ENCODE measurements at places on chromosomes 13 and 19. TPM values are rescaled to one million over a fixed set of nuclear protein-coding genes. Genes with fewer than 3 reads are reported as not detected.

DCLK1 gene
- 15.0 TPM for total RNA-seq

TNFSF13B gene
- 1.0 TPM for total RNA-seq

CAPN12 gene
- 0.94 TPM for total RNA-seq

ZNF546 gene
- total RNA-seq, result 12.3 TPM

MEIOSIN gene
- total RNA-seq, result not detected

FFAR1 gene
- total RNA-seq, result not detected

CD33 gene
- total RNA-seq, result 2.9 TPM

ZNF132 gene
- 5.1 TPM for total RNA-seq

GDF15 gene
- total RNA-seq, result 0.99 TPM

CDX2 gene
- total RNA-seq, result not detected

ZNF541 gene
- total RNA-seq, result 0.87 TPM

PRRG2 gene
- 0.69 TPM for total RNA-seq

KRTDAP gene
- not detected for total RNA-seq

KIR2DL3 gene
- total RNA-seq, result 0.37 TPM

CD177 gene
- total RNA-seq, result 6.4 TPM

HMG20B gene
- total RNA-seq, result 32.0 TPM

SKA3 gene
- total RNA-seq, result 4.5 TPM

FPR2 gene
- total RNA-seq, result 0.56 TPM

SBSN gene
- not detected for total RNA-seq

CYP2F1 gene
- not detected for total RNA-seq

PDX1 gene
- not detected for total RNA-seq

GRK1 gene
- total RNA-seq, result not detected

PLIN3 gene
- 20.5 TPM for total RNA-seq

ZSCAN18 gene
- total RNA-seq, result 114 TPM

RNF17 gene
- not detected for total RNA-seq

CYP4F8 gene
- total RNA-seq, result not detected

GAPDHS gene
- not detected for total RNA-seq

KIR3DL1 gene
- total RNA-seq, result 0.16 TPM

DHDH gene
- total RNA-seq, result 0.49 TPM

PLPPR2 gene
- total RNA-seq, result 12.5 TPM

CEACAM5 gene
- total RNA-seq, result not detected

AMER2 gene
- total RNA-seq, result not detected

SOHLH2 gene
- total RNA-seq, result 2.9 TPM

RXFP2 gene
- not detected for total RNA-seq

VSTM2B gene
- not detected for total RNA-seq

KASH5 gene
- total RNA-seq, result not detected

SYDE1 gene
- 18.4 TPM for total RNA-seq

SMIM24 gene
- total RNA-seq, result not detected

IRGC gene
- not detected for total RNA-seq

SYCN gene
- not detected for total RNA-seq

EMC10 gene
- 120 TPM for total RNA-seq

ZNF43 gene
- total RNA-seq, result 6.0 TPM

ZNF568 gene
- 9.1 TPM for total RNA-seq

TMEM255B gene
- total RNA-seq, result 4.9 TPM

SLC1A6 gene
- not detected for total RNA-seq

ONECUT3 gene
- total RNA-seq, result not detected

OVOL3 gene
- total RNA-seq, result not detected

ZNF229 gene
- 7.0 TPM for total RNA-seq

ZNF560 gene
- not detected for total RNA-seq

ZNF491 gene
- total RNA-seq, result 2.4 TPM

DZIP1 gene
- 6.4 TPM for total RNA-seq

PGLYRP2 gene
- total RNA-seq, result not detected

SIX5 gene
- 22.9 TPM for total RNA-seq

SHISA2 gene
- total RNA-seq, result 0.12 TPM

Data from heart left ventricle (tissue), 16 donors.